Hepatocyte (in vitro differentiated cells): ENCODE measurements at places on chromosomes 4 and X.

GRCh38 chr4:24799544-24800324 lies 4.4 kb downstream of the SOD3 start:
- DNase-seq, result no peak

DNA sequence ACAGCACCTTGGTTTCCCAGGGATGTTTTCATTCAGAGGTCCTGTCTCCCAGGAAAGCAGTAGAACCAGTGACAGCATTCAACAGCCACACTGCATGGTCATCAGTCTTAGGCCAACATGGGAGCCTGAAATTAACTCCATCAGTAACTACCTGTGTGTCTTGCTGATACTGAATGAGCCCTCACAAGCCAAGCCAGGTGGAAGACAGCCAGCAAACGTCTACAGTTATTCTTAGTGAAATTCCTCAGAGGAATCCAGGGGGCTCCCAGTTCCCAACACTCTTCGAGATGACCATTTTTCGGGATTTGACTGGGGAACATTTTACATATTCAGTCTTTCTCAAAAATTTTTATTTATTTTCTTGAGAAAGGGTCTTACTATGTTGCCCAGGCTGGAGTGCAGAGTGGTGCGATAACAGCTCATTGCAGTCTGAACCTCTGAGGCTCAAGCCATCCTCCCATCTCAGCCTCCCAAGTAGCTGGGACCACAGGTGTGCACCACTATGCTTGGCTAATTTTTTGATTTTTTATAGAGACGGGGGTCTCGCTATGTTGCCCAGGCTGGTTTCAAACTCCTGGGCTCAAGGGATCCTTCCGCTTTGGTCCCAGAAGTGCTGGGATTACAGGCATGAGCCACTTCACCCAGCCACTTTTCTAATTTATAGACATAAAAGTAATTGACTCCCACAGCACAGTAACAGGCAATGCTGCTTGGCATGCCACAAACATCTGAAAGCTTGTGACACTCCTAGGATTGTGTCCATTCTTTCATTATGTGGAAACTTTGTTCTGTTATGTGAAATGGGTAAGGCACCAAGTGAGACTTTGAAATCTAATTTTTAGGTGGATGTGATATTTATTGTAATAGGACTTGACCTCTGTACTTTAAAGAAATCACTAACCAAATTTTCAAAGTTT lies 116.9 kb downstream of the SOWAHB start:
- DNase-seq, result no peak

GRCh38 chr4:52103319-52103718 lies 52.2 kb downstream of the SPATA18 start:
- peak; percentile 23 for DNase-seq

- DNase-seq, result peak; percentile 30
Observed at GRCh38 chr4:88737307-88737941, 39.8 kb upstream of the NAP1L5 start.

- no peak for DNase-seq
Observed at GRCh38 chr4:24769571-24769970, 25.8 kb upstream of the SOD3 start.

GRCh38 chr4:70670332-70671014 lies 4.2 kb upstream of the JCHAIN start:
- no peak for DNase-seq

- DNase-seq, result no peak
Observed at GRCh38 chrX:110989447-110989846, 106.5 kb upstream of the PAK3 start.
